ENCODE measurements at places on chromosomes 3 and 15.
A peak's percentile ranks its signal among the peaks of the same experiment; 100 is the strongest.

DNA sequence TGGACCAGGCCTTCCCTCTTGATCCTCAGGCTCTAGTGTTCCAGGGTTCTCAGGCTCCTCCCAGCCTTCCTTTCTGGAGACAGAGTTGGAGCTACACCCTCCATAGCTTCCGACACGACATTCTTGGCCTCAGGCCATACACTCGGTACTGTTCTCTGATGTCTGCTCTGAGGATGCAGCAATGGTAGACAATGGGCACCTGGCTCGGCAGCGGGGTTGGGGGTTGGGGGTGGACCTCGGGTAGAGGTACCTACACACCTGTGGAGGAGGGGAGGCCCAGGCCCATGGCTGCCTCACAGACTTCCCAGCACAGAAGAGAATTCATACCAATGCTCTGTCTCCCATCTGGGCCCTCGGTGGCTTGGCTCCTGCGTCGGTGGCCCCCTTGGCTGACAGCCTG is 21.4 kb downstream of the CCDC13 start:
- DNase-seq, result no peak

DNA sequence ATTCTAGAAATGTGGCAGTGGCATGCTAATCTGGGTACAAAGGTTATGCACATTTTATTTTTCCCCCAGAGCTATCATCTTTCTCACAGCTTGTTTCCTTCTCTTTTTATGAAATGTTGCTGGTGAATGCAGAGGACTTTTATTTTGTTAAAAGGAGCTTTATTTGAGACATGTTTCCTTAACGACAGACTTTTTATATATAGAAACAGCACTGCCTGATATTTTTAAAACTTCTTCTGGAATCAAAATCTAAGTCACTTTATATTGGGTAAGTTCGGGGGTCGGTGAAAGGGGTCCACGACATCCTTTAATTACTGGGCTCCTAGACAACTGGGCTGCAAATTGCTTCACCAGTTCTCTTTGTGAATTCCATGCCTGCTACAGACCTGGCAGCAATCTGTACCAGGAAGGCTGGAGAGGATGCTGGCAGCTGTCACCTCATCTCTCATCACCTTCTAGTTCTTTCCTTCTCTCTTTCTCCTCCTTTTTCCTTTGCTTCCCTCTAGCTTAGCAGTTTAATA is 464.7 kb downstream of the PDCD6IP start:
- DNase-seq, result no peak

GRCh38 chr15:70308735-70309434 is 211.2 kb upstream of the TLE3 start:
- no peak for DNase-seq

DNA sequence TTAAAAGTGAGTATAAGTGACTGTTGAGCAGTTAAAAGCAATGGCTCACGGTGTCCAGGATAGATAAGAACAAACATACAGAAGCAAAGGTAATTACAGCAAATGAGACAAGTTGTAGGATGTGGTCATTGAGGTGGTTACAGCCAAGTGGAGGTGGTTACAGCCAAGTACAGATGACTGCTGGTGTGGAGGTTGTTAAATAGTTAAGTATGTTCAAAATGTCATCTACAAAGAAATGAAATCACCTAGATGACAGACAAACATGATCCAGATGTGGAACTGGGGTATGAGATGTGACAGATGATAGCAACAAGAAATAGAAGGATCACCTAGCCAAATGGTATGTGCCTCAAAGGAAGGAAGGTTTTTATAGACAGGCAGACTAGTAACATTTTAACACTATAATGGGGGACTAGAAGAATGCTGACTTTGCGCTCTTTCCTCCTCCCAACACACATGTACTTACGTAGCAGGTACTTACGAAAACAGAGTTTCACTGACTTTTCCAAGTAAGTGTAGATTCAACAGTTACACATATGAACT is 6.8 kb upstream of the ANKRD28 start:
- DNase-seq, result no peak

GRCh38 chr3:179037351-179037750 is 34.3 kb downstream of the ZMAT3 start:
- no peak for DNase-seq

DNA sequence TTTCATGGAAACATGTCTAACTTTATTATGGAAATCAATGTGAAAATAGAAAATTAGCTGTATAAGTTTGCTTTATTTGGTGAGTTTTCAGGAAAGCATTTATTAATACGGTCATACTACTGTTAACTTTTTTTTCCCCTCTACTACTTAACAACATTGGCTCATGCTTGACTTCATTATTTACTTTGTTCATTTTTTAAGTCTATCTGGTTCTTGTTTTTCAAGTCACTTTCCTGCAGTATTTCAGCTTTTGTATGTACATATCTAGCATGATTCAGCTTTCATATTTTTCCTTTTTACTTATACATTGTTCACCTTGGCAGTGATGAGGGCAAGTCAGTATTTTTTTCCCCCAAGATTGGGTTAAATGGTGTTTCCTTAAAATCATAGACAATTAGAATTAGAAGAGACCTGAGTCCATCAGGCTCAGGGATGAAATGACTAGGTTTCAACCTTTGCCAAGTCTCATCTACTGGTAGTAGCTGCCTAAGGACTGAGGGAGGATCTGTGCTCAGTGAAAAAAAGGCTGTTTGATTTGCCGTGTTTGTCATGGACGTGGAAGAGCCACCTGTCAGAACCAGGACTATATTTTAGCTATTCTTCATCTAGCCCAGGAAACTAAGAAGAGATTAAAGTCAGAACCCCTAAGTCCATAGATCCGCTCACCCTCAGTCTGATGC is 15.4 kb downstream of the TMOD3 start:
- DNase-seq, result no peak

DNA sequence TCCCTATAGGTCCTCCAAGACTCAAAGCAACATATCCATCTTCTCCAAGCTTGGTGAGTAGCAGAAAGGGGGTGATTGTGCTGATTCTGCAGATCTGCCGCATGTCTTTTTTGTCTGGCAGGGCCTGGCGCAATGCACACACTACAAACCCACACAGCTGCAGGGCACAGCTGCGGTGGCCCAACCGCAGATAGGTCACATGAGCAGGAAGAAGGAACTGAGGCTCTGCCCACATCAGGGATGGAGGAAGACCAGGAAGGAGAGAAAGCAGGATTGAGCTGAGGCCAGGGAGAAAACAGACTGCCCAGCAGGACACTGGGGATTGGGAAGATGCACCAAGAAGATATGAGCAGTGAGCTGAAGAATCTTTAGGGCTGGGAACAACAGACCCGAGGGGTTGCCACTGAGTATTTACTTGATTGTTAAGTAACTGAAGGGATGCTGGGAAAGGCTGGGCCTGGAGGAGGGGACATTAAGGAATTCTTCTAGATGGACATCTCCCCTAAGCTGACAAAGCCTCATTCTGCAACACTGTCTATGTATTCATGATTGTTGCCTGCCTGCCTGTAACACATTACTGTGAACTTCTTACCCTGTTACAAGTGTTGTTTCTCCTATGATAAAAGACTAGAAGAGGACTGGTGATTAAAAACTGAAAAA is 126.7 kb downstream of the MYLK start:
- peak; percentile 70 for DNase-seq

GRCh38 chr15:79032656-79033055 is 57.9 kb downstream of the RASGRF1 start:
- no peak for DNase-seq

- DNase-seq, result no peak
Measured at GRCh38 chr3:191376516-191377141, 46.3 kb upstream of the UTS2B start.

- DNase-seq, result peak; percentile 45
Measured at GRCh38 chr3:52444860-52445793, at the start of gene SEMA3G. TSS of gene SEMA3G (minus strand) at chr3:52445103. CDS start at chr3:52445027, 76 bp downstream.

GRCh38 chr3:160225176-160226025 is at the start of gene C3orf80:
TSS of gene C3orf80 (plus strand) at chr3:160225422. CDS start at chr3:160225636, 214 bp downstream.
- peak; percentile 8 for DNase-seq

All from NCI-H2029 (cell line).